NCI-H446 (cell line): ENCODE measurements at places on chromosomes 5 and 9.

DNA sequence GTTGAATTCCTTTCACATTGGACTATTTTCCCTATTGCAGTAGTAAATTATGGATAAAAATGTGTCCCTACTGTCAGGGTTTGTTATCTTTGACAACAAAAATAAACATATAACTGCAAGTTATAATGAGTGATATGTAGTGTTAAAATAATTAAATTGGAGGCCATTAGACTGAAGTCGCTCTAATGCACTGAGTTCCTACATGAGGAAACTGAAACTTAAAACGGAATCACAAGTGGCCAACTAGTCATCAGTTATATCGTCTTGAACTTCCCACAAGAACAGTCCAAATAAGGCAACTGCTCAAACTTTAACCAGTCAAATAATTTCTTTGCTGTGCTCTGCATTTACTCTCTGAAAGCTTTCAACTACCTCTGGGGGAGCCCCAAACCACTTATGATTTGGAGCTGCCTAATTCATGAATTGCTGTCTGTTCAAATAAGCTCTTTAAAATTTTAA is 2.1 kb upstream of the IFT74 start:
- no peak for DNase-seq

- no peak for DNase-seq
Observed at GRCh38 chr5:172473427-172473826, 19.1 kb upstream of the SH3PXD2B start.

- DNase-seq, result no peak
Observed at GRCh38 chr5:79756076-79756475, 66.4 kb downstream of the CMYA5 start.

DNA sequence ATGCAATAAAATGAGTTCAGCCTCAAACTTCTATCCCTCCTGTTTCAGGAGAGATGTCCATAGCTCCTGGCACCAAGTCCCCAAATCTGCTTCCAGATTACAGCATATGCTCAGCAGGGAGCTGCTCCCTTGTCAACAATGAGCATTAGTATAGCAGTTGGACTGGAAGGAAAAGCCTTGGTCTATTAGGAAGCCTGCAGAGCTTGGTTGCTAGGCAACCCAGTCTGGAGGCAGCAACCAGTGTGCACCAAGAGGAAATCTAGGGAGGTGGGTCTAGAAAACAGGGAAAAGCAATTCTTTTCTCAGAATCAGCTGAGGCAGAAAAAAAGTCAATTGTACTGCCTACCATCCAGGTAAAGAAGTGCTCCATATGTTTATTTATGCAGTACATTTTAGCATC is 229.5 kb upstream of the NMUR2 start:
- DNase-seq, result peak; percentile 57

DNA sequence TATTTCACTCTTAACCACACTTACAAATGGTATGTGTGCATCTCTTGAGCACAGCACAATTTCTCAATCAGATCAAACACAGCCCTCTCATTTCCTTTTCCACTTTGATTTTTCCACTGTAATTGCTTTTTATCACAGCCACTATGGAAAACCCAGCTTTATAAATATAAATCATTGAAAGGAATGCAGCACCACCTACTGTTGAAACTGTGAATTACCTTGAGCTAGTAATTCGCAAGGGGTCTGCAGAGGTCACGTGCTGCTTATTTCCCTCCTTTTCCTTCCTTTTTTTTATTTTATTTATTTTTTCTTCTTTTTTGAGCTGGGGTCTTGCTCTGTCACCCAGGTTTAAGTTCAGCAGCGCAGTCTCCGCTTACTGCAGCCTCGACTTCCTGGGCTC is 76.9 kb downstream of the CDH6 start:
- peak; percentile 29 for DNase-seq

DNA sequence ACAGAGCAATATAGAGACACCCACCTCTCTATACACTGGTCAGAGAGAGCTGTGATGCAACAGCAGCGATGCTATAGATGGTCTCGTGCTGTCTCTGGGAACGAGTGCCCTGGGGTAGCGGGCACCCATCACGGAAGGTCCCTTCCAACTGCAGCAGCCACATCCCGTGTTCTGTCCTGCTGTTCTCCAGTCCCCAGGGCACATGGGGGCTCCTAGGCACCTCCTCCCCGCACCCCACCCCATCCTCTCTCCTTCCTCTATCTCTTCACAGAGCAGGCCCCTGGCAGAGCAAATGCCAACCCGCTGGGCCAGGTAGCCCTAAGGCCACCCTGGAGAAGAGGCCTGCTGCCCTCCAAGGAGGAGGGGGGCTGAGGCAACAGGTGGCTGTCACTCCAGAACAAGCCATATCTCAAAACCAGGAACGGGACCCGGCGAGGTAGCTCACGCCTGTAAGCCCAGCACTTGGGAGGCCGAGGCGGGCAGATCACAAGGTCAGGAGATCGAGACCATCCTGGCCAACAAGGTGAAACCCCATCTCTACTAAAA is 8.2 kb downstream of the FIBCD1 start:
- no peak for DNase-seq

GRCh38 chr9:131539223-131539923 is 6.0 kb upstream of the PRRT1B start:
- DNase-seq, result no peak

GRCh38 chr5:81530919-81531318 is 137.0 kb upstream of the ACOT12 start:
- DNase-seq, result no peak

GRCh38 chr5:172527559-172527958 is 73.2 kb upstream of the SH3PXD2B start:
- no peak for DNase-seq

DNA sequence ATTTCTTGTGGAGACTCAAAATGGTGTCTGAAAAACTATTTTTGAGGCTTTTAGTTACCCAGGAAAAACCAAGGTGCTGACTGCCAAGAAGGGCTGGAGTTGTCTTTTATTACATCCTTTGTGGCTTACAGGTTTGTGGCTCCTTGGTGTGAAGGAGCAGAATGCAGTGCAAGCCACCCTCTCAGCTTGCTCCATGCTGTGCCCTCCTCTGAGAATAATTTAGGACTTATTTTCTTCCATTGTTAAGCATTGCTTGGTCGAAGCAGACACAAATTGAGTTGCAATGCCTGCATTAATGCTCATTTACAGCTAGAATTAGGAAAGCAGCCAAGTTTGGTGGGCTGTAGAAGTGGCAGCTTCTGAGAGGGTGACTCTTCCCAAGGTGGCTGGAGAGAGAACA is 272.2 kb downstream of the KIF4B start:
- no peak for DNase-seq

GRCh38 chr5:141856037-141856790 is 22.0 kb downstream of the PCDH1 start:
- DNase-seq, result no peak

GRCh38 chr9:4353236-4353635 is 53.4 kb upstream of the GLIS3 start:
- no peak for DNase-seq

- no peak for DNase-seq
Observed at GRCh38 chr5:44983006-44983405, 174.3 kb downstream of the MRPS30 start.

GRCh38 chr9:95004411-95005277 is 278.1 kb downstream of the AOPEP start:
- DNase-seq, result peak; percentile 37

GRCh38 chr9:137323531-137324331 is 21.7 kb upstream of the NRARP start:
- no peak for DNase-seq

DNA sequence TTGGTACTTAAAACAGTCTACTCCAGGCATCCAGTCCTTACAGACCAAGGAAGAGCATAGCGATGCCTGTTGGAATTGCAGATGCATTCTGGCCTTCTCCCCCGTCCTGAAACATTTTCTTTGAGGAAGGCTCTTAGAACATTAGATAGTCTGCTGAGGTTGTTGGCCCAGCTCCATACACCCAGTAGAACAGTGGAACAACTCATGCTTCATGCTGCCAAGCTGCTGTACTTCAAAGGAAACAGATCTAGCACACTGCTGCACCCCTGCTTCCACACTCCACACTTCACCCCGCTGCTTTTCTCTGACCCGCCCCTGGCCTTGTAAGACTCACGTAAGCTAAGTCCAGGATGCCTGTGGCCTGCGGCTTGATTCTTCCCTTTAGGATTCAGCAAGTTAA is 33.4 kb upstream of the NCS1 start:
- DNase-seq, result no peak

DNA sequence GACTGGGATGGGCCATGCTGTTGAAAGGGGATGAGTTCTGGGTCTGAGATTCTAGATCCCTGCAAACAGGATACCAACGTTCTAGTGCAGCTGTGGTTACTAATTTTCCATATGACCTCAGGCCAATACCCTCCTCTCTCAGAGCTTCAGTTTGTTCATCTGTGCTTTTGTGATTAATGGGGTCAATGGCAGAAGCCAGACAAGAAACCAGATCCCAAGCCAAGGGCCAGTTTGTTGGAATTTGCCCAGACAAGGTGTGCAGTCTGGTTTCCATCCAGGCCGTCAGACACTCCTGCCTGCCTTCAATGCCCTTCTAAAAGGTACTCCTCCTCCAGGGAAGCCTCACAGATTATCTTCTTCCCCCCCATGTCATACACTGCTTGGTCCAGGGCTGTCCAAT is 11.4 kb downstream of the MYORG start:
- no peak for DNase-seq

- DNase-seq, result no peak
Observed at GRCh38 chr5:10655972-10656830, 92.3 kb downstream of the ANKRD33B start.

GRCh38 chr9:97749928-97750327 is 52.8 kb upstream of the XPA start:
- no peak for DNase-seq

- no peak for DNase-seq
Observed at GRCh38 chr9:89256642-89257041, 54.4 kb upstream of the CKS2 start.

DNA sequence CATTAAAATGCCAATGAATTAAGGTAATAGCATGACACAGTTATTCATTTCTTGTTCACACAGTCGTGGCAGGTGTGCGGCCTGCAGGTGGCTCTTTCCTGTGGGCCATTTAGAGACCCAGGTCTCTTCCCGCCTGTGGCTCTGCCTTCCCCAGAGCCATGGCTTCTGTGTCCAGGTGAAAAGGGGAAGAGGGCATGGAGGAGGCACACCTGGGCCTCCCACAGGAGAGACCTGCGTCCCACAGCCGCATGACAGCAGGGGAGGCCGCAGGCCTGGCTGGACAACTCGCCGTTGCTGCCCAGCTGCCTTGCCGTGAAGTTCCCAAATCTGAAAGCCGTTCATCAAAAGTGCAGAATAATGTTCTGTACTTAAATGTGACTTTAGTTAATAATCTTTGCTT is 14.4 kb upstream of the PLEKHG4B start:
- DNase-seq, result no peak

DNA sequence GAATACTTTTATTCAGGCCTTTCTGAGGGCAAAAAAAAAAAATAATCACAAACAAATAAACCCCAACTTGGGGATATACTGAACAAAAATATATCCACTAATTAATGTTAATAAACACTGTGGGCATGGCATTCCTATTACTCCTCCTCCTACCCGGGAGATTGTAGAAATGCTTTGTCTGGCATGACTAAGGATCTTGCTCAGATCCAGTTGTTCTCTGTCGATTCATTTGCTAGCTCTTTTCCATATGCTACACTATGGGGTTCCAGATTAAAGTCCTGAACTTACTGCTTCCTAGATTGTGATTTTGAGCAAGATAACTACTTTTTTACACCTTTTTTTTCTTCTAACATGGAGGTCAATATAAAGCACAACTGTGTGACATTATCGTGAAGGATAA is 102.2 kb upstream of the PRR16 start:
- DNase-seq, result no peak

DNA sequence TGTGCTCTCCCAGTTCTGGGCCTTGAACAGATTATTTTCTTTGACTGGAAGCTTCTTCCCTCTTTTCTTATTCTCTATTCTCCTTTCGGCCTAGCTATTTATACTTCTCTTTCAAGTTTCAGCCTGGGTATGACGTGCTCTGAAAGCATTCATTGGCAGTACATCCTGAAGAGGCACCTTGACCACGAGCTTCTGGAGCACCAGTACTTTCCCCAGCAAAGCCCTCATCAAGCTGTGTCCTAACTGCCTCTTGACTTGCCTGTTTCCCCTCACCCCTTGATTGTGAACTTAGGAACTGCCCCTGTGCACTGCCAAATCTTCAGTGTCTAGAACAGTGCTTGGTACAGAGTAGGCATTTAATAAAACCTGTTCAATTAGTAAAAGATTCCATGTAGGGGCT is 154.9 kb downstream of the KCTD16 start:
- no peak for DNase-seq

- DNase-seq, result no peak
Observed at GRCh38 chr9:16509997-16510396, 360.5 kb downstream of the BNC2 start.

DNA sequence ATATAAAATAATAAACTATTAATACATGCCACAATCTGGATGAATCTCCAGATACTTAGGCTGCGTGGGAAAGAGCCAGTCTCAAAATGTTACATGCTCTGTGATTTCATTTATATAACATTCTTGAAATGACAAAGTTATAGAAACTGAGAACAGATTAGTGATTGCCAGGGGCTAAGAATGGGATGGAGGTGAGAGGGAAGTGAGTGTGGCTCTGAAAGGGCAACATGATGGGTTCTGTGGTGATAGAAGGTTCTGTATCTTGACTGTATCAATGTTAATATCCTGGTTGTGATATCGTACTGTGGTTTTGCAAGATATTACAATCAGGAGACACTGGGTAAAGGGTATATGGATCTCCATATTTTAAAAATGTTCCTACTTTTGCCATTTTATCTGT is 50.7 kb downstream of the SPEF2 start:
- DNase-seq, result no peak

DNA sequence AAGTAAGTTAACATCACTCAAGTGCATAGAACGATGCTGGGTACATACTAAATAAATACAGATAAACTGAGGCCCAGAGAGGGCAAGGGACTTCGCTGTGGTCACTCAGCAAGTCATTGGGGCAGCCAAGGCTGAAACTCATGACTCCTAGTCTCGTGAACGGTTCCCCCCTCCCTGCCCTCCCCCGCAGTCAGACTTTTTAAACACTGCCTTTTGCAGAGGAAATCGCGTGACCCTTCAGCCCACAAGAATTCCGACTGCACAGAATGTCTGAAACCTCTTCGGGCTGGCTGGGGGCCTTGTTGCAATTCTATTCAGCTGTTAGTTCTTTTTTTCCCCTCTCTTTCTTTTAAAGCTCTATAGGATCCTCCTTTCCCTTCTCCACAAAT is 28.1 kb downstream of the NEK6 start:
- no peak for DNase-seq
